H4 (cell line): ENCODE measurements at places on chromosomes 7 and 10.
A peak's percentile ranks its signal among the peaks of the same experiment; 100 is the strongest.

GRCh38 chr10:80154626-80154977, 22.1 kb downstream of the PLAC9 start:
- DNase-seq: no peak

GRCh38 chr10:28503114-28503513, 29.8 kb upstream of the WAC start:
- DNase-seq: peak; percentile 16

- no peak for DNase-seq
These were observed 100.6 kb upstream of the GLCCI1 start for GRCh38 chr7:7867846-7868571.

DNA sequence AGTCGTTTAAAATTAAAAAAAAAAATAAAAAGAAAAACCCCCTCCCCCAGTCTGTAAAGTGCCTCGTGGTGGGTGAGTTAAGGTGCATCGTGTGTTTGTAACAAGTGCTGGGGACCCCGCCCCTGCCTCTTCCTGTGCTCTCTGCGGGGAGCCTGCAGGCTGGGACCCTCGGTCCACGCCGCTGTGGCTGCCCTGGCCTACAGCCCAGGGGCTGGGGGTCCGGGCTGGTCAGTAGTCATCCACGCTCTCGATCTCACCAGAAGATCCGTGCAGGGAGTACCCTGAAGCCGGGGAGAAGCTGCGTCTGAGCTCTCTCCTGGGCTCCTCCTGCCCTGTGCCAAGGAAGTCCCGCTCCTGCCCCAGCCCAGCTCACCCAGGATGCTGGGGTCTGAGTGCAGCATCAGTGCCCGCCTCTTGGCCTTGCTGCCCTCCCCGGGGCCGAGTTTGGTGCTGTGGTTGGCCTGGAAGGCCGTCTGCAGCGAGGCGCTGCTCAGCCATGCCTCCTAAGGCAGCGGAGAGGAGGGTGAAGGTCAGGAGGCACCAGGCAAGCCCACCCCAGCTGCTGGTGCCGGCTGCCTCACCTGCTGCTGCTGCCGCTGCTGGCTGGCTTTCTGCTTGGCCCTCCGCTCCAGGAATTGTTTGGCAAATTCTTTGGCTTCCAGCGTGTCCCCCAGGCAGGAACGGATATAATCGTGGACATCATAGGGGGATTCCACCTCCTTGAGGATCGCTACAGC, 8.1 kb downstream of the GNB2 start:
- DNase-seq: no peak

DNA sequence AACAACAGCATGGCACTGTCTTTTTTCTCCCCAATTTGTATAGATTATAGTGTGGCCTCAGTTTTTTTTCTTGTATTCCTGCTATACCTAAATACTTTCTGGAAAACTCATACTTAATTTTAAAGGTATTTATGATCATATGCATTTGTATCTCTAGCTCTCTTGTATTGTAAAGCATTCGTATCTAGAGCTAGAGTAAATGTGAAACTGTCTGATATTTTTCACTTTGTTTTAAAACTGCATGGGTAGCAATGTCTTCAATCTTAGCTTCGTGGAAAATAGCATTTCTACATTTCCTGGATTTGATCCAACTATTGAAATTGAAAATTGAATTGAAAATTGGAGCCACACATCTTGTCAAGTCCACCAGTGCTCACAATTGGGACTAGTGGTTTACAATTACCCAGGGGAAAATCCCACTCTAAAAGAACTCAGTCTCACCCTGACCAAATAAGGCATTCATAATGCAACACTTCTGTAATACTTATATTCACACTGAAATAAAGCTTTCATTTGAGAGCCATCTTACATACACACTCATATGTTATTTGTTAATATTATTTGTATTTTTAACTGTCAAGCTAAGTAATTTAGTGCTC, 51.3 kb upstream of the KLF6 start:
- DNase-seq: no peak

GRCh38 chr10:117223693-117224430, 17.1 kb upstream of the SLC18A2 start:
- DNase-seq: no peak

DNA sequence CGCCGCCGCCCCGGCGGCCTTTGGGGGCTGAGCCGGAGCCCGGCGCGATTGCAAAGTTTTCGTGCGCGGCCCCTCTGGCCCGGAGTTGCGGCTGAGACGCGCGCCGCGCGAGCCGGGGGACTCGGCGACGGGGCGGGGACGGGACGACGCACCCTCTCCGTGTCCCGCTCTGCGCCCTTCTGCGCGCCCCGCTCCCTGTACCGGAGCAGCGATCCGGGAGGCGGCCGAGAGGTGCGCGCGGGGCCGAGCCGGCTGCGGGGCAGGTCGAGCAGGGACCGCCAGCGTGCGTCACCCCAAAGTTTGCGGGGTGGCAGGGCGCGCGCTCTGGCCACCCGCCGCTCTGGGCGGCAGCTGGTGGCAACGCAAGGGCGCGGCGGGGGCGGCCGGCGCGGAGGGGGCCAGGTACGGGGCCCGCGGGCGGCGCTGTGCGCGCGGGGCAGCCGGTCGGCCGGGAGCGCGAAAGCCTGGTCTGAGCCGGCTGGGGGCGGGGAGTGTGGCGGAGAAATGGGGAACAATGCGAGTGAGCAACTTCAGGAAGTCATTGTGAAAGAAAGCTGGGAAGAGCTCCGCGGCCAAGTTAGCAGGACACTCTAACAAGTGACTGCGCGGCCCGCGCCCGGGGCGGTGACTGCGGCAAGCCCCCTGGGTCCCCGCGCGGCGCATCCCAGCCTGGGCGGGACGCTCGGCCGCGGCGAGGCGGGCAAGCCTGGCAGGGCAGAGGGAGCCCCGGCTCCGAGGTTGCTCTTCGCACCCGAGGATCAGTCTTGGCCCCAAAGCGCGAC, at the start of gene IKZF1:
Gene IKZF1, plus strand, starts transcription at position 588 of the 782 bp plus-strand sequence. CDS start 14,346 bp downstream, outside the sequence.
- DNase-seq: no peak

DNA sequence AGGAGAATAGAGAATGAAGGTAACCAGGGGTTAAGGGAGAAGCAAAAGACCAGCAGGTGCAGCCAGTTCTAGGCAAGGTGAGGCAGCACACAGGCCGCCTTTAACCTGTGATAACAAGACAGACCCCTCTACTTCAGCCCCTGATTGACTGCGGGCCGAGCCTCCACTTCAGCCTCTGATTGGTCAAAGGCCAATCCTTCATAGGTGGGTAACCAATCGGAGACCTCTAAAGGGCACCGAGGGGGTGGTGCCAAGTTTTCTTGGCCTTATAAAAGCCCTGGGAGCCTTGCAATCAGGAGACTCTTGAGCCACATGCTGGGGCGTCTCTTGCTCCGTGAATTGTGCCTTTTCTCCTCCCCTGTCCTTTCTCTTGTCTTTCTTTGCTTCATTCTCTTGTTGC, 98.8 kb downstream of the ELFN1 start:
- DNase-seq: peak; percentile 31

GRCh38 chr10:71382757-71383156, 14.0 kb upstream of the CDH23 start:
- peak; percentile 23 for DNase-seq

- DNase-seq: no peak
These were observed 37.1 kb downstream of the SVOPL start for GRCh38 chr7:138663725-138664710.

- peak; percentile 68 for DNase-seq
These were observed 257.7 kb upstream of the NFE2L3 start for GRCh38 chr7:25894002-25894901.

GRCh38 chr10:126640401-126640800, 30.1 kb downstream of the C10orf90 start:
- peak; percentile 53 for DNase-seq

GRCh38 chr10:125605167-125605566, 77.8 kb downstream of the TEX36 start:
- peak; percentile 57 for DNase-seq

GRCh38 chr10:1461016-1461415, 276.3 kb downstream of the ADARB2 start:
- DNase-seq: no peak

GRCh38 chr7:135262623-135263320, 29.1 kb downstream of the STRA8 start:
- no peak for DNase-seq

GRCh38 chr10:104144931-104145330, 23.0 kb downstream of the SFR1 start:
- no peak for DNase-seq
